Activated CD8-positive, alpha-beta memory T cell treated with anti-CD3 and anti-CD28 coated beads for 48 hours (primary cell): ENCODE measurements at places on chromosomes 3 and 15.

DNA sequence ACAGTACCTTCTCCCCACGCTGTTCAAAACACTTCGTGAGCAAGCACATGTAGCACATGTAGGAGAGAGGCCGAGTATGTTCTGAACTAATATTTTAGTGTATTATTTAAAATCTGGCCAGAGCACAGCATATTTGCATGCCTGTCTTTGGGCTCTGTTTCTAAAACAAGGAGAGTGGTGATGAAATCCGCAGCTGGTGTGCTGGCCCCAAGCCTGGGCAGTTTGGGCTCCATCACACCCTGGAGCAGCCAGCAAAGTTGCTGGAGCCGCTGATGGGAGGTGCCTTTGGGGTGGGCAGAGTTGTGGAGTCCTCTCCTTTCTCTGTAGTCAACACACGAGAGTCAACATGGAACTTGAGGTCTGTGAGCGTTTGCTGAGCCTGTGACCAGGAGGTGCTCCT is 116.6 kb downstream of the SLCO3A1 start:
- DNase-seq, result no peak

GRCh38 chr3:73557986-73558726 is 66.6 kb downstream of the PDZRN3 start:
- DNase-seq, result no peak

DNA sequence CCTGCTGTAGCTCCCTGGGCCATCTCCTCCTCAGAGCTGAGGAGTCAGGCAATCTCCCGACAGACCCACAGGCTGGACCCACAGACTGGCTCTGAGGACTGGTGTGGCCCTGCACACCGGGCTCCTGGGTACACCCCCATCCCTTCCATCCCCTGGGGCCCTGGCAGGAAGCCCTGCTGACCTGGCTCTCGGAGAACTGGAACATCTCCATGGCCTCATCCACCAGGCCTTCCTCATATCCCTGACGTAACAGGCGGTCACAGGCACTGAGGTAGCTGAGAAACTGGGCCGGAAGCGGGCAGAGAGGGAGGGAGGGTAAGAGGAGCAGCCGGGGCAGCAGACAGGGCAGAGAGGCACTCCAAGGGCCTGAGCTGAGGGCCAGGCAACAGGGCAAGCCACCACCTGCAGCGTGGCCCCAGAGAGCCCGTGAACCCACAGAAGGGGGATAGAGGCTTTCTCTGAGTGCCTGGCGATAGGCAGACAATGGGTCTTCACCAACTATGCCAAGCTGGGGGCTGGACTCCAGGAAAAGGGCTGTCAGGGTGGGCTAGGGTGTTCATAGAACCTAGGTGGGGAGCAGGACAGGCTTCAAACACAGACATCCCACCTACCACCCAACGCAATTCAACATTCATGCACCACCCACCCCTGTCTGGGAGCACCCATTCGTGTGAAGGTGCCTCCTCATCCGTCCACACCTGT is 17.9 kb downstream of the KBTBD13 start:
- DNase-seq, result no peak

- DNase-seq, result no peak
Measured at GRCh38 chr3:177465257-177465642, 268.0 kb upstream of the TBL1XR1 start.

GRCh38 chr15:81785181-81785580 is 260.6 kb downstream of the MEX3B start:
- no peak for DNase-seq

- DNase-seq, result no peak
Measured at GRCh38 chr15:28896951-28897350, 11.2 kb downstream of the APBA2 start.
